Panc1 (cell line): ENCODE measurements at places on chromosomes 5 and 9. TPM values are rescaled to one million over a fixed set of nuclear protein-coding genes. Genes with fewer than 3 reads are reported as not detected.

DNA sequence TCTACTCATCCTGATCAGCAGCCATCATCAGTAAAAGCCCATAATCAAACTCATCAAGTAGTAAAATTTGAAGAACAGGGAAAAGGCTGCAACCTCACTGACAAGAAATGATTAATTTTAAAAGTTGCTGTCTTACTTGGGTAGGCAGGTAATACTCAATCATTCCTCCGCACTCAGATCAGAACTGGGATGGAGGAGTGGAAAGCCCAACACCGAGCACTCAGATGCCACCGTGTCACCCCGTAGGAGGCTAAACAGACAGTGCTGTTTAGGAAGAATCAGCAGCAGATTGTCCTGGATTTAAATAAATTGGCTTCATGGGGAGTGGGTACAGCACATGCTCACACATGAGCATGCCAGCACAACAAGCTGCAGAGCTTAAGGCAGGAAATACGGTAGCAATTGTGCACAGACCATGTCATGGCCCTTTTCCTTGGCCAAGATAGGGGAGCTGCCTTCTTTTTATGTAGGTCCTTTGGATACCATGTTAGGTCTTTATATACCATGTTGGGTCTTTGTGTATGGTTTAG, 92.6 kb upstream of the CDH6 start:
- DNase-seq, result no peak

Gene PROB1
- total RNA-seq, result 2.3 TPM

Gene MAT2B
- 52.1 TPM for total RNA-seq

DNA sequence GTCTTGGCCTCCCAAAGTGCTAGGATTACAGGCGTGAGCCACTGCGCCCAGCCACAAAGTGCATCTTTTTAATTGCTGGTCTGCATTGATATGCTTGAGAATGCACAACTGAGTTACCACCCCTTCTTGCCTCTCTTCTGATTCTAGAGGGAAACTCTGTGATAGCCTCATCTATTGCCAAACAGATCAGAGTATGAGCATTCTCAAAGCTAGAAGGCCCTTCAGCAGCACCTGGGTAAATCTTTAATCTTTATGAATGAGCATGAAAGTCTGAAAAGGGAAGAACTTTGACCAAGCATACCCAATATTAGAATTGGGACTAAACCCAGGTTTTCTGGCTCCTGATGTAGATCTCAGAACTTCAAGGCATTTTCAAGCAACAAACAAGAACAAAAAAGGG, 298.3 kb upstream of the TNC start:
- no peak for DNase-seq

Gene SPINK7
- not detected for total RNA-seq
